ENCODE measurements at places on chromosomes 12 and 14.

DNA sequence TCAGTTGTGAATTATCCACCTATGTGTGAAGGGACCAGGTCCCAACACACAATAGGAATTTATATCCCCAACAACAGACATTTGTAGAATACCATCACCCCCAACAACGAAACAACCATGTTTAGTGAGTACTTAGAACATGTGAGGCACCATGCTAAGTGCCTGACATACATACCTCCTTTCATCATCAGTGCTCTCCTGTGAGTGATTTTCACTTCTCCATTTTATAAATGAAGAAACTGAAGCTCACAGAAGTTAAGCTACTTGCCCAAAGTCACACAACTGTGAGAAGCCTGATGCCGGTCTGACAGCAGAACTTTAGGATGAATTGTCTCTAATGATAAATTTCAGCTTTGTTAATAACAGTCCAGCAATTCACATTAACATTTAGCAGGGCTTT, 35.4 kb downstream of the SPTB start:
- no peak for DNase-seq

- no peak for DNase-seq
Measured at GRCh38 chr14:75561013-75561432, 17.4 kb upstream of the FLVCR2 start.

DNA sequence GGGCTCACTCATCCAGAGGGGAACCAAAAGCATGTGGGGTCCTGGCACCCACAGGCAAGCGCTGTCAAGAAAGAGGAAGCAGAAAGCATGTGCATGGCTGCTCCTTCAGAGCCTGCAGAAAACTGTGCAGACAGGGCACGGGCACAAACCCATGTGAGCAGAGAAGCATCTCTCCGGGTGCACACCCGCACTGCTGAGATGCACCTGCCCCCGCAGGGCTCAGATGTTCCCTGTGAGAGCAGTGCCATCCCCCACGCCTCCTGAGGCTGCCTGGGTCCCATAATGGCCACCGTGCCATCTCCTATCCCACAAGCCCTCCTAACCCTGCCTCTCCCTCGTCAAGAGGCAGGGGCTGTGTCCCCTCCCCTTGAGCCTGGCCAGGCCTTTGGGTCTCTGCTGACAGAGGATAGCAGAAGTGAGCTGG, 32.3 kb upstream of the INF2 start:
- DNase-seq: no peak

DNA sequence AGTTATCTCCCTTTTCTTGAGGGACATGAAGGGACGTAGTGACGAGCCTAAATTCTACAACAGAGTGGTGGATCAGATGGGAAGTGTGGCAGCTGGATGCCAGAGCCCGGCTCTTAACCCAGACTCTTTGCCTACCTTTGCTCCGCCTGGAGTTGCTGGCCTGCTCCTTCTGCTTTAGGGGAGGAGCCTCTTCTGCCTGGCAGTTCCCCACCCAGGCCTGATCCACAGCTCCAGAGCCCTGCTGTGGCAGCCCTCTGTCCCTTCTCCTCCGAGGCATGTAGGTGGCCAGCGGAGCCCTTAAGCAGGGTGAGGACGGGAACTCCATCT, 2.3 kb upstream of the PRPH start:
- no peak for DNase-seq

DNA sequence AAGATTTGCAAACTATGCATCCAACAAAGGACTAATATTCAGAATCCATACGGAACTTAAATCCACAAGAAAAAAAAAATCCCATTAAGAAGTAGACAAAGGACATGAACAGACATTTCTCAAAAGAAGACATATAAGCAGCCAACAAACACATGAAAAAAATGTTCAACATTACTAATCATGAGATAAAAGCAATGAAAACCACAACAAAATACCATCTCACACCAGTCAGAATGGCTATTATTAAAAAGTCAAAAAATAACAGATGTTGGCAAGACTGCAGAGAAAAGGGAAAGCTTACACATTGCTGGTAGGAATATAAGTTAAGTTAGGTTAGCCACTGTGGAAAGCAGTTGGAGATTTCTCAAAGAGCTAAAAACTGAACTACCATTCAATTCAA, 16.2 kb downstream of the CDK17 start:
- no peak for DNase-seq

- DNase-seq: no peak
Measured at GRCh38 chr12:121356657-121357056, 4.4 kb upstream of the ANAPC5 start.

DNA sequence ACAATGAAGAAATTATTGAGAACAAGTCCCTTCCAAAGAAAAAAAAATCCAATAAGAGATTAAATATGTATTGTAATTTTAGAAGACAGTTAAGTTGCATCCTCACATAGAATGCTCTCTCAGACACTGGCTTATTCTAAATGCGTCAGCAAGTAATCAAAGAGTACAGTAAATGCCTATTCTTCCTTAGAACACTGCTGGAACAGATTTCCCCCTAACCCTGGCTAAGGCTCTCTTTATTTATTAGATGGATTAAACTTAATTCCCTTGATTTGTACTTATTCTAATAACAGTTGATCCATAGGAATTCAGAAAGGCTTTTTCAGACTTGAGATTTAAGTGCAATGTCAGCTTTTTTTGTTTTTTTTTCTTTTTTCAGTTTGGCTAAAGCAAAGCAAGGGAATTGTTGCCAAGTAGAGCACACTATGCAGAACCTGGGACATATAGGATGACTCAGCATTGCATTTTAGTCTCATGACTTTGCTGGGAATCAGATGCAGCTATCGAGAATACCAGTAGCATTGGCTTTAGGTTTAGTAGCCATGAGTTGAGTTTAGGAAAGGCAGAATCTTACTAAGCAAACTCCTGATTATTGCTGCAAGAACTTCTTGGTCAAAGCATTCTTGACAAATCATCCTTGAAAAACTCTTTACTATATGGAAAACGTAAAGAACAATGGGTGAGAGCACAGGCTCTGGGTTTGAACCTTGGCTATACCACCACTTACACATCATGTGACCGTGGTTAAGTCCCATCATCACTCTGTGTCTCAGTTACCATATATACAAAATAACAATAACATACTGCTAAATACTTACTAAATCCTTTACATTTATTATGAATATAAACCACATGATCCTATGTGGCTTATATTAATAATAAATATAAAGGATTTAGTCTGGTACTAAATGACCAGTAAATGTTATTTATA, 26.7 kb downstream of the MED21 start:
- DNase-seq: no peak

GRCh38 chr14:79175671-79176070, 1005.5 kb downstream of the NRXN3 start:
- no peak for DNase-seq

DNA sequence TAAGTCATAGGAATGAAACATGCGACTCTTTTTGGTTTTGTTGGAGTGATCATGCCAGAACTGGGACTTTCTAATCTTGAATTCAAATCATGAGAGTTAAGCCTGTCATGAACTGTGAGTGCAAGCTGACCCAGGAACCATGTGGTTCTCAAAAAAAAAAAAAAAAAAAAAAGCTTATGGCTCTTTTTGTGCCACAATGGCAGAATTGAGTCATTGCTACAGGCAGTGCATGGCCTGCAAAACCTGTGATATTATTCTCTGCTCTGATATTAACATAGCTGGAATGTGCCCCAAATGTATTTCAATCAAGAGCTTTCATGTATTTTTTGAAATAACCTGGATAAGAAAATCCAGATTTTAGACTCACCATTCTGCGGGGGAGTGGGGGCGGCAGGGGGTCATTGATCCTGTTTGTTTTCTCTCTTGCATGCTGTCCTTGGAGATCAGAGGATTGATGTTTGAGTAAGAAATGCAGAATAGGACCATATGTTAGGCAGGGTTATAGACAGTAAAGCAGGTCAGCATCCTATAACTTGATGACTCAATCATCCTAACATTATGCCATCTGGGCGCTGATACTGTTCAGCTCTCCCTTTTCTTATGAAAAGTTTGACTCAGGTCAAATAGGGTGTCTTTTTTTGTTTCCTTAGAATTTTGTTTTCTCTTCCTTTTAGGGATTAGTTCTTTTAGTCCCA, 797.4 kb downstream of the DIO2 start:
- DNase-seq: no peak

GRCh38 chr12:94025756-94026155, 122.6 kb upstream of the PLXNC1 start:
- no peak for DNase-seq

- DNase-seq: no peak
Measured at GRCh38 chr14:68140076-68140741, 320.6 kb downstream of the RAD51B start.

DNA sequence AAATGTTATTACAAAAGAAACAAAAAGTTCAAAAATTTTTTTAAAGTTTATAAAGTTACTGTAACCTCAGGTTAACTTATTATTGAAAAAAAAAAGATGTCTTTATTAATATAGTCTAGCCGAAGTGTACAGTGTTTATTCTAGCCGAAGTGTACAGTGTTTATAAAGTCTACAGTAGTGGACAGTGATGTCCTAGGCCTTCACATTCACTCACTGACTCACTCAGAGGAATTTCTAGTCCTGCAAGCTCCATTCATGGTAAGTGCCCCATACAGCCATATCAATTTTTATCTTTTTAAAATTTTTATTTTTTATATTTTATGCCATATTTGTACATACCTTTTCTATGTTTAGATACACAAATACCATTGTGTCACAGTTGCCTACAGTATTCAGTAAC, 10.4 kb downstream of the ATG2B start:
- DNase-seq: no peak

GRCh38 chr12:21054334-21054733, 76.7 kb upstream of the SLCO1B1 start:
- no peak for DNase-seq

GRCh38 chr14:74710480-74710879, 2.4 kb downstream of the AREL1 start:
- DNase-seq: no peak

DNA sequence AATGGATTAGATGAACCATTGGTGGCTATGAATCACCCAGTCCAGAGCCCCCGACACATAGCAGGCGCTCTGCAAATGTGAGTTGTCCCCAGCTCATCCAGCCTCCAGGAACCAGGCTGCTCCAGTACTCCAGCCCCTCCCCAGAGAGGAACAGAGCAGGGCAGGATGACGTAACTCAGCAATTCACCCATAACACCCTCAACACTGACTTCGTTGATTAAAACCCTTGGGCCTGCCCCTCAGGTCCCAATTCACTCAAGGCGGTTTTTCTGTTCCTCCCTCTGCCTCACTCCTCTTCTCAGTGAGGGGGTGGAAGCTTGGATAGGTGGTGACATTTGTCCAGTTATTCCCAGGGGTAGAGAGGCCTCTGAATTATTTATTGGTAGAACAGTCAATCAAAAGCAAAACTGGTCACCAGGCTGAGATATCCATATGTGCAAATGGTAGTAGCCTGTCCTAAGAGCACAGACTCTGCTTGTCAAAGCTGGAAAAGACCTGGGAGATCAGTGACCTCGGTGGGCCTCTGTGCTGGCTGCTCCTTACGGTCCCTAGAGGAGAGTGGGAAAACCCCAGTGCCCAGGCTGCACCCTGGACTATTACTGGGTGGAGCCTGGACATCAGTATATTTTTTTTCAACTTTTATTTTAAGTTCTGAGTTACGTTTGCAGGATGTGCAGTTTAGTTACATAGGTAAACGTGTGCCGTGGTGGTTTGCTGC, 97.0 kb downstream of the CMKLR1 start:
- DNase-seq: no peak

DNA sequence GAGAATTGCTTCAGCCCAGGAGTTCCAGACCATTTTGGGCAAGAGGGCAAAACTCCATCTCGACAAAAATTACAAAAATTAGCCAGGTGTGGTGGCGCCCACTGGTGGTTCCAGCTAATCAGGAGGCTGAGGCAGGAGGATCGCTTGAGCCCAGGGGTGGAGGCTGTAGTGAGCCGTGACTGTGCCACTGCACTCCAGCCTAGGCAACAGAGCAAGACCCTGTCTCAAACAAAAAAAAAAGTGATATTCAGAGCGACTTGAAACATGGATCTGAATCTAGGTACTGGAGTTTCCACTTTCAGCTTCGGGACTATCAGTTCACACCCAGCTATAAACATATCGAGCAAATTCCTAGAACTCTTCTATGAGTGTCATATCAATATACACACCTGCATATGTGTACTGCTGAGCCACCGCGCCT, 16.3 kb upstream of the RNF34 start:
- no peak for DNase-seq

GRCh38 chr12:59407799-59408198, 188.0 kb upstream of the SLC16A7 start:
- DNase-seq: no peak

- no peak for DNase-seq
Measured at GRCh38 chr14:99380991-99381687, 99.5 kb downstream of the SETD3 start.

DNA sequence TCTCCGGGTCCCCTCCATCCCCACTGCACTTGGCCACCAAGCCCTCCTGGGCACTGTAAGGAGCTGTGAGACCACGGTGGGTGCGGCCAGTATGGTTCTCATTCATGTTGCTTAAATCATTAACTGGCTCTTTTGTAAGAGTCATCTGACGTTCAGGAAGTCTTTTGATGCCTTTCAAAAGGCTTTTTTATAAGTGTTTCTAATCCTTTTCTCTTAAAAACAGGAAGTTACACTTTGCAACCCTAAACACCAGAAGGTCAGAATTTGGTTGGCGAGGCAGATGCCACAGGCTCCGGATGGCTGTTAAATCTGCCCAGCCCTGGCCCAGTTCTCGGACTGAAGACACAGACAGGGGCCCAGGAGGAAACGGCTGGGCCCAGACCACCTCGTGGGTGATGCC, 26.1 kb upstream of the DIO3 start:
- no peak for DNase-seq
